CD8-positive, alpha-beta memory T cell (primary cell): ENCODE measurements at places on chromosomes 6 and 20.

DNA sequence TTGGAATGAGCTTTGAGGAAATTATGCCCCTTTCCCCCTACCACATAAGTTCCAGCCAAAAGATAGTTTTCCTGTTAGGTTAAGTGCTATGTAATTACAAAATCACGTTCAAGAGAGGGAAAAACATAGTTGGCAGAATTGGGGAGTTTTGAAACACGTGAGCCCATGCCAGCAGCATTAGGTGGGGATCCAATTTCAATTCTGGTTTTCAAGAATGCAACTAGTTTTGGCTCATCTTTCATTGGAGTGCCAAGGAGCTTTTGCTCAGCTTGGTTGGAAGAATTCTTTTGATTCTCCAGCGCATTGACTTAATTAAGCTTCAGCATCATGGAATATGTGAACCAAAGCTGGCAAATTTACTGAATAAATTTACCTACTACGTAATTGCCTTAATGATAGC is 95.9 kb downstream of the SAMD5 start:
- DNase-seq: no peak

DNA sequence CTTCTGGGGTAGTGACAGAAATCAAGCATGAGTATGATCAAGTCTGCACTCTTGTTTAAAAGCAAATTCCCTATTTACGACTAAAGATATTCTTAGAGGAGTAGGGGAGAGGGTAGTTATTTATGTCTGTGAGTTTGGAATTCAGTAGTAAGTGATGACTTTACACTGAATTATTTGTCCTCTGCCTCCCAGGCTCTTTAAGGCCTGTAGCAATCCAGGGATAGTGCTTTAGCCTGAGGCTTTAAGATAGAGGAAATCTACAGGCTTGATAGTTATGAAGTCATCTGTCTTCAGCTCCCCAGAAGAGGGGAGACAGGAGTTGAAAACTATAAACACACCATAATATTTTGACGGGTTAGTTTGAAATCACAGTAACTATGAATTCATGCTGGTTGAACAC is 664.5 kb downstream of the EPM2A start:
- no peak for DNase-seq

- DNase-seq: no peak
Observed at GRCh38 chr6:137734875-137735182, 132.2 kb upstream of the TNFAIP3 start.

GRCh38 chr20:44478206-44478605 is 2.5 kb downstream of the TTPAL start:
- no peak for DNase-seq

DNA sequence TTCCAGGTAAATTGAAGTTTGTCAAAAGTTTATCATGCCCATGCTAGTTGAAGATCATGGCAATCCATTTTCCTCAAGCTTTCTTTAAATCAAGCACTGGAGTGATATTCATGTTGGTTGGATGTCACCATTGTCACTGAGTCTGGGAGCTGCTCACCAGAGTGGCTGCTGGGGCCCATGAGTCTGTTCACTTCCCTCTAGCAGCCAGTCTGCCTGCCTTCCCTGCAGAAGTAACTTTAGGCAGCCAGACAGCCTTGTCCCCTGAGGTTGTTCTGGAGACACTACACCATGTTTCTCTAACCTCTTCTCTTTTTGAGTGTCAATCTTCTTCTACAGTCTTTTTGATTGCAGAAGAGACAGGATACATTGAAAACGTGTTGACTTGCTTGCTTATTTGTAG is 5.5 kb downstream of the SIRT5 start:
- no peak for DNase-seq

DNA sequence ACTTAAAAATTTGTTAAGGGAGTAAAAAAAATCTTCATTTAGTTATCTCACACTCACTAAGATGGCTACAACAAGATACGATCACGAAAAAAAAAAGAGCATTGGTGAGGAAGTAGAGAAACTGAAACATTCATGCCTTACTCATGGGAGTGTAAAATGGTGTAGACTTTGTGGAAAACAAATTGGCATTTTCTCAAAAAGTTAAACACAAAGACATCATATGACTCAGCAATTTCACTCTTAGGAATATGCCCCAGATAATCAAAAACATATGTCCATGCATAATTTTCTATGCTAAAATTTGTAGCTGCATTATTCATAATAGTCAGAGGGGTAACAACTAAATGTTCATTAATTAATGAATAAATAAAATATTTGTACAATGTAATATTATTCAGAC is 120.9 kb upstream of the IRAK1BP1 start:
- no peak for DNase-seq

DNA sequence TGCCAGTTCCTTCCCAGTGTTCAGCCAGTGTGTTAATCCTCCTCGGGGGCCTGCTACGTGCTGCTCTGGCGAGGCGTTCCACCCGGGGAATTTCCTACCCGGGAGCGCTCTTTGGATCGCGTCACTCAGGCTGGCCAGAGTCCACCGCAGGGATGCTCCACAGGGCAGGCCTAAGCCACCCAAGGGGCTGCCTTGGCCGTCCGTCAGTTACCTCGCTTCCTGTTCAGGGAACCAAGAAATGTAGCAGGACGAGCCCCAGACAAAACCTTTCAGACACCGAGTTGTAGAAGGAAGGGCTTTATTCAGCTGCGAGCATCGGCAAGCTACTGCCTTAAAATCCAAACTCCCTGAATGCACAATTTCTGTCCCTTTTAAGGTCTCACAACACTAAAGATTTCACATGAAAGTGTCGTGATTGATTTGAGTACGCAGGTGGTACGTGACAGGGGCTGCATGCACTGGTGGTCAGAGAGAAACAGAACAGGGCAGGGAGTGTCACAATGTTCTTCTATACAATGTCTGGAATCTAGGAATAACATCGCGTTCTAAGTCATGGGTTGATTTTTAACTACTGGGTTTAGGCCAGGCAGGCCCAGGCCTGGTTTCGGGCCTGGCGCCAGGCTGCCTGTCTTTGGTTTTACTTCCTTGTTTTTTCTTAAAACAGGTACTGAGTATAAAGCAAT is 15.7 kb upstream of the POU5F1 start:
- no peak for DNase-seq

- DNase-seq: no peak
Observed at GRCh38 chr20:43789593-43789992, 62.8 kb upstream of the GTSF1L start.

- DNase-seq: no peak
Observed at GRCh38 chr6:56279331-56280080, 32.1 kb upstream of the COL21A1 start.

DNA sequence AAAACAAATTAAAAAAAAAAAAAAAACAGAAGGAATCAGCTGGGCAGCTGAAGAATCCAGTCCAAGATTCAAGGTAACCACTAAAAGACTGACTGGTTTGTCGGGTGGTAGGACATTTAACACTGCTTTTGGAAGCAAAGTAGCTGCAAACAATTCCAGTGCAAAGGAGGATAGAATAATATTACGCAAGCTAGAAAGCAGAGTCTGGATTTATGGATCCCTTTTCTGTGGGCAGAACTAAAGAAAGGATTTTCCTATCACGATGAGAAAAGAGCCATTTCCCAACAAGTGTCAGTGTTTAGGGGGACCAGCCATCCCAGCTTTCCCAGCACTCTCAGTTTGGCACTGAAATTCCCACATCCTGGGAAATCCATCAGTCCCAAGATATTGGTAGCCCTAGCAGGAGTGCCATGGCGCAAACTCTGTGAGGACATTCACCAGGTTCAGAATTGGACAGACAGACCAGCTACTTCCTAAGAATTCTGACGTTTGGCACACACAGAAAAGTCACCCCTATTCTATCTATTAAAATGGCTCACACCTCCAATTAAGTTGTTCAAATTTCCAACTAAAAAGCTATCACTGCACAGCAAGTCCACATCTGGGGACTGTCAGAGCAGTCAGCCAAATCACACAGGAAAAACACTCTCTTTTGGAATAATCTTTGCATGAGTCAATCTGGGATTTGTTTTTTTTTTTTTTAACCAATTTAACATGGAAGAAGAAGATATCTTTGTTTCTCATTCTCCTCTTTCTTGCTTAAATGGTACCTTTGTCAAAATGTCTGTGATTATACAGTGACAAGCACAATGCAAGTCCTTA is 356.8 kb upstream of the ARID1B start:
- no peak for DNase-seq

- DNase-seq: no peak
Observed at GRCh38 chr20:50744143-50744792, 12.9 kb downstream of the PARD6B start.

GRCh38 chr6:45436544-45437438 is 59.1 kb upstream of the SUPT3H start:
- DNase-seq: no peak

- DNase-seq: no peak
Observed at GRCh38 chr6:95693108-95693507, 115.8 kb downstream of the MANEA start.

- no peak for DNase-seq
Observed at GRCh38 chr6:159118924-159119323, 50.3 kb upstream of the FNDC1 start.

DNA sequence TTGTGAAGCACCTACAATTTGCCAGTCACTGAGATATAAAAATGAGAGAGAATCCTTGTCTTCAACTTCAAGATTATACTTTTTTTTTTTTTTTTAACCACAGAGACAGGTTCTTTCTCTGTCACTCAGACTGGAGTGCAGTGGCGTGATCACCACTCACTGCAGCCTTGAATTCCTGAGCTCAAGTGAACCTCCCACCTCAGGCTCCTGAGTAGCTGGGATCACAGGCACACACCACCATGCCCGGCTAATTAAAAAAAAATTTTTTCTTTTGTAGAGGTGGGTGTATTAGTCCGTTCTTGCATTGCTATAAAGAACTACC is 51.6 kb upstream of the PMEPA1 start:
- no peak for DNase-seq

DNA sequence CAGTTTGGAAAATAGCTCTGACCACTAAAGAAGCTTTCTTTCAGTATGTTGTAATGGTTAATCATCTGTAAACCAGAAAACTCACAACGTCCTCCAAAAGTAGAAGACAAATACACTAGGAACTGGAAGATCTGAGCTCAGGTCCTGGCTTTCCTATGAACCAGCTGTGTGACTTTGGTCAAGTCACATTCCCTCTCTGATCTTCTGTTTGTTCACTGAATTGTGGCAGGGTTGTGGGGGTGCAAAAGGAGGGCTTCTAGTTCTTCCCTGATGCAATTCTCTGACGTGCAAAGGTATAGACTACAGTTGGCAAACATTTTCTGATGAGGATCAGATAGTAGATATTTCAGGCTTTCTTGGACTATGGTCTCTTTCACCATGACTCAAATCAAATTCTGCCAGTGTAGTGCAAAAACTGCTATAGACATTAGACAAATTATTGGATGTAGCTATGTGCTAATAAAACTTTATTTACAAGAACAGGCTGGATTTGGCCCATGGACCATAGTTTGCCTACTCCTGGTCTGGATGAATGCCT is 44.9 kb downstream of the ATXN1 start:
- no peak for DNase-seq

GRCh38 chr6:109498936-109499335 is 15.9 kb upstream of the ZBTB24 start:
- no peak for DNase-seq

DNA sequence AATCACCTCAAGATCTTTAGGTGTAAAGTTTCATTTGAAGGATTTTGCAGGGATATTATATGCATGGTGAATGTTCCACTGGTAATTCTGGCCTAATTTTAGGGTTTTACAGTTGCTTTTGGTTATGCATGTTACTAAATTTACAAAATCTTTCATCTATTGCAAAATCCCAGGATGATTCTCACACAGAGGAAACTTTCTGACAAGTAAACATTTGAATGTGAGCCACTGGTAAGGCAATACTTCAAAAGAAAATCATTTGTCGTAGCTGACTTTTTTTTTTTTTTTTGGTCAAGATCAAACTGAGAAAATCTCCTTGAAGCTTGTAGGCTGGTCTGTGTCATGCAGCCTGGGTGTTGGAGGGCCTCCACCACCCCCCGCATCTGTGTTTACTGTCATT is 141.9 kb upstream of the EXOC2 start:
- no peak for DNase-seq

- DNase-seq: no peak
Observed at GRCh38 chr6:55447891-55448290, 120.6 kb downstream of the GFRAL start.

DNA sequence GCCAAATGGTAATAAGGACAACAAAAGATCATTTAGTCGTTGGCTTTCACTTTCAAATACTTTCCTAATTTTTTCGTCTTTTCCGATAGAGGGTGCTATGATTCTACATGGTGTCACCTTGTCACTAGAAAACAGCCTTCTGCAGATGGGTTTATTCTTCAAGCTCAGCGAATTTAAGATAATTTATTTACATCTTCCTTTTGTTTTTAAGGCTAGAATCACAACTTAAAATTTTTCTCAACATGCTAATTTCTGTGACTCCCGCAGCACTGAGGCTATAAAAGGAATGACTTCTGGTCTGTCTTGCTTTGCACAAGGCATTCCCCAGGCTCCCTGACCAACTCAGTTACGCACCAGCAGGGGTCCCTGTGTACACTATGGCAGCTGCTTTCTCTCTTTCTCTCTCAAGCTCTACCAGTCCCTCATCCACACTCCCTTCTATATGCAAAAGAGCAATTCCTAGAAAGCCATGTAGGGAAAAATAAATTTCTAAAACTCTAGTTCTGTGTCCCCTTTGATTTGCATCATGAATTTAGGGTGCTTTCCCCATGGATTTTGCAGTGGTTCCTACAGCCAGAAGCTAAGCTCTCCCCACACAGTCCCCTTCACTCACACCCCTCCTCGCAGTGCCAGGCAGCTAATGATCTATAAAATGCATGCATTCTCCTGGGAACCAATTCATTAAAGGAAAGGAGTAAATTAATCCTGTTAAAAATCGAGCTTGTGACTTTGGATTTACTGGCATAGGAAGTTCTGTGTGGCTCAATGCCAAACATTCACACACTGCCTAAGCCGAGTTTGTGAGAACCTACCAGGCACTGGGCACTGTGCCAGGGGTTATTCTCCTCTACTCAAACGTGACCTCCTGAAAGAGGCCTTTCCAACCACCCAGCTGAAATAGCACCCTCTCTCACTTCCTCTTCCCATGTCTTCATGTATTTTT is 74.5 kb downstream of the DCDC2 start:
- no peak for DNase-seq

DNA sequence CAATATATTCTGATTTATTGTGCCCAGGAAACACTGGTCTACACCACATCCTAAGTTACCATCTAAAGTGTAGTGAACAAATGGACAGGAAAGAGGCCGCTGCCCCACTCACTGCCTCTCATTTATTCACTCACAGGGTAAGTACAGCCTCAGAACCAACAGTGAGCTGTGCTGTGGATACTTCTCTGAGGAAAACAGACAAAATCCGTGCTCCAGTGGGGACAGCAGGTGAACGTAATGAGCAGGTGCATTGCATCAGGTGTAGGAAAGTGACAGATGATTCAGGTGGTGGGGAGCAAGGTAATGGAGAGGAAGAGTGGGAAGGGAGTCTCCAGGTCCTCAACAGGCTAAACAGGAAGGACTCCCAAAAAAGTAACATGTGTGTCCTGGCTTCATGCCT is 8.4 kb upstream of the ULBP2 start:
- DNase-seq: no peak

- no peak for DNase-seq
Observed at GRCh38 chr6:75079589-75079988, 126.3 kb downstream of the COL12A1 start.

DNA sequence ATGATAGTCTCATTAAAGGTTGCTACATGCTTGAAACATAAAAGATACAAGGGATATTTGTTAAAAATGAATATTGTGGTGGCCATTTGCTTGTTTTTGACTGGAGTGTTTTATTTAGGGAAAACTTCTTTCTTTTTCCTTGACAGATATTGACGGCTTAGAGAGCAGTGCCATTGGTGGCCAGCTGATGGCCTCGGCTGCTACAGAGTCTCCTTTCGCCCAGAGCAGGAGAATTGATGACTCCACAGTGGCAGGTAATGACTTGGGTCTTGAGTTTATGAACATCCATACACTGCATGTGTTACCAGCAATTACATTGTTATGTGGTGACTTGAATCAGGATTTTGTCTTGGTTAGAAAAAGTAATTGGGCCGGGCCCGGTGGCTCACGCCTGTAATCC is 67.5 kb upstream of the PBOV1 start:
- no peak for DNase-seq
